ENCODE measurements at places on chromosomes 16 and 17.
A peak's percentile ranks its signal among the peaks of the same experiment; 100 is the strongest.

GRCh38 chr17:15501282-15501681 is 33.9 kb upstream of the CDRT4 start:
- no peak for DNase-seq

- DNase-seq: no peak
Observed at GRCh38 chr17:57488856-57489255, 232.5 kb downstream of the MSI2 start.

GRCh38 chr17:17922070-17922614 is 50.1 kb downstream of the TOM1L2 start:
- no peak for DNase-seq

GRCh38 chr16:53433509-53433908 is 762 bp upstream of the RBL2 start:
- no peak for DNase-seq

DNA sequence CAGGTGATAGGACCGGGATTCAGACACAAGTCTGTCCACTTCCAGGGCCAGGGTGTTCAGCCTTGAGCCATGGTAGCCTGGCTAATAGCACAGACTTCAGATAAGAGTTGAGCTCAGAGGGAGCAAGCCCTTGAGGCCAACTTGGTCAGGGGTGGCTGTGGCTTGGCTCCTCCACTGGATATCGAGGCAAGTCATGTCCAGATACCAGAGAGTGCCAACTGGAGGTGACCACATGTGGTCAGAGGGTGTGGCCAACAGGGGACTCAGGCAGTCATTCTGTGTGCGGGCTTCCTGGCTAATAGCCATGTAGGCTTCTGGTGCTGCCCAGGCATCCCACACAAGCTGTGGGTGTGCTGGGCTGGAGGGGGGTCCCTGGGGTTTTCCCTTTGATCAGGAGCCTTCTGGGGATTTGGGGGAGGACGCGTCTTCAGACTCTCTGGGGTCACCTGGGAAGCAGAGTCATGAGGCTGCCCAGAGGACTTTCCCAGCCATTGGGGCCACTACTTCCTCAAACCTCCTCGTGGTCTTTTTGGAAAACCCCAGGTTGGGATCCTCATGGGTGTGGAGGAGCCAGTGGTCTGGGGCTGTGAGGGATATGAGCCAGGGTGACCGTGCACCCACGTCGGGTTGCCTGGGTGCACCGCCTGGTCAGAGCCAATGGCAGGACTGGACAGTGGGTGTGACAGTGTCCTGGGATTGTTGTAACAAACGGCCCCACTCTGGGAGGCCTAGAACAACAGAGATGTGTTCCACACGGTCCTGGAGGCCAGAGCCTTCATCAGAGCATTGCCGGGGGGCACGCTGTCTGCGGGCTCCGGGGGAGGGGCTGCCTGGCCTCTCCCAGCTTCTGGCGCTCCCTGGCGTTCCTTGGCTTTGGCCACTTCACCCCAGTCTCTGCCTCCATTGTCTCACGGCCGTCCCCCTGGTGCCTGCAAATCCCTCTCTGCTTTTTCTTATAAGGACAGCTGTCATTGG is 25.0 kb downstream of the COX4I1 start:
- DNase-seq: no peak

DNA sequence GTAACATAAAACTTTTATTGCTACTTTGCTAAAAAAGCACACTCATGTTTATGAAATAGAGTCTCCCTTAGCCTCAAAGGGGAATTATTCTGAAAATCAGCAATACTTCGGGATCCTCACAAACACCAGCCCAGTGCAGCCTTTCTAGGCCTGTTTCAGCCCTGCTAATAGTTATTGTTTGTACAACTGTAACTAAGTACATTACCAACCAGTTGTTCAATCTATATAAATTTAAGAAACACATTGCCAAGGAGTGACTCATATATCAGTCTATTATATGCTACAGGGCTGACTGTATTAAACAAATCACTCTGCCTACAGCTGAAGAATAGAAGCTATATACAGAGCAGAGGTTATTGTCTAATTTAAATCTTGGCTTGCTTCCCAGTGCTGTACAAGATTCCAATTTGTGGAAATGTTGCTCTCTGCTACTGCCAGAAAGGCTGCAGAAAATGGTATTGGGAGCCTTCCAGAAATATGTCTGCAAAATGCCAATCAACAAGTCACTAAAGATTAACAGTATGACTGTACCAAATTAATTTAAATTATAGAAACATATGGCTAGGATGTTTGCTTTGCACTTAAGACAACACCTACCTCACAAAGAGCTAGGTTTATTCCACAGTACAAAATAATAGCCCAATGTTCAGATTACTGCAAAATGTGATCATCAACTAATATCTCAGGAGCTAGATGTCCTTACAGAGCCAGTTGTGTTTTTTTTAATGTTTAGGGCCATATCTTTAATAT is 49.7 kb downstream of the TOX3 start:
- no peak for DNase-seq

- DNase-seq: no peak
Observed at GRCh38 chr17:50816771-50817751, 18.3 kb upstream of the WFIKKN2 start.

DNA sequence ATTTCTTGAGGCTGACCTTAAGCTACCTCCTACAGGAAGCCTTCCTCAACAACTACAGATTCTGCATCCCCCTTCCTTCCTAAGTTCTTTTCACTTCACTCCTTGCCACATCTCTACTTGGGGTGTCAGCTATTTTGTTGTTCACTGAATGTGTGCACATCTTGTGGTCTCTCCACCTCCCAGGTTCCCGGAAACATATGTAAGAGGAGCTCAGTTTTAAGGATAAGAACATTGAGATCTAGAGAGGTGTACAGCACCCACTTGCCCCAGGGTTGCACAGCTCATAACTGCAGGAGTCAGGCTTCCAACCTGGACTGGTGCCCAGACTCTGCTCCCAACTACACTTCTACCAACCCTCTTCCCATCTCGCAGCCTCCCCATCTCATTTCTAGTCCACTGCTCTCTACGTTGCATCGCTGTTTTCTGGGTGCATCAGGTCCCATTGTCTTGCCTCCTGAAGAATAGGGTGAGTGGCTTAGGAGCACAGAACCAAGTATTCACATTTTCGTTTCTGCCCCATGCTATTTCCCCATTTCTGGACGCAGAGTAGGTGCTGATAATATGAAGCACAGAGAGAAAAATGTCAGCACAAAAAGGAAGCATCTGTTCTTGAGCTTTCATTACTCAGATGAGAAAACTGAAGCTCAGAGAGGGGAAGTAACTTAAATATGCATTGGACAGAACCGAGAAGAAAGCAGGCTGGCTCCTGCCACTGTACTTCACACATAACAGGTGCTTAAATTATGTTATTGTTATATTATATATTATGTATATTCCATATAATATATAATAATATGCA is 292.0 kb upstream of the CCL2 start:
- DNase-seq: no peak

DNA sequence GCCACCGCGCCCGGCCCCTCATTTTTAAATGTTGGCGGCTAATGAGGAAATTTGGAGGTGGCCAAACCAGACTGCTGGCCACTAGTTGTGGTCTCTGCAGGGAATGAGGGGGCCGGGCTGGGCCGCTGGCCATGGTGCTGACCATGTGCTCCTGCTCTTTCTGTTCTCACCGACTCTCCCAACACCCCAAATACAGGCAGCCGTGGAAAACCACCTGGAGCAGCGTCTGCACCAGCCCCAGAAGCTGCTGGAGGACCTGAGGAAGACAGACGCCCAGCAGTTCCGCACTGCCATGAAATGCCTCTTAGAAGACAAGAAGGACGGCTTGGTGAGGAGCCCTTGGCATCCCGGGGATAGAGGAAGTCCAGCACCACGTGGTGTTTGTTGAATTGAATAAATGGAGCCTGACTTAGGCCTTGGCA is 21.3 kb downstream of the OTOA start:
- DNase-seq: no peak

DNA sequence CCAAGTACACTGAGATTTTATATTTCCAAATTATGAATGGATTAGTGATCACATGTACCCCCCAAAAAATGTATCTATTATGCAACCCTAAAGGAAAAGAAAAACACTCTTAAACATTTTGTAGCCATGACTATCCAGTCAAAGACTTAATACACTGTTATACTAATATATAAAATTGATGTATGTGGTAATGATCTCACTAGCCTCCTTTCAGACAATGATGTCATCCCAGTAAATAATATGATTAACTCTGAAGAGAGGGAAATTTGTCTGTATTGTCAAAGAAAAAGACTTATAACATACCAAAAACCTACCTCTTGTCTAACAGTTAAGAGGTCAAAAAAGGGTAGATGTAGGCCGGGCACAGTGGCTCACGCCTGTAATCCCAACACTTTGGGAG is 80.7 kb downstream of the USP32 start:
- no peak for DNase-seq

GRCh38 chr17:34988644-34989043 is 8.3 kb downstream of the LIG3 start:
- DNase-seq: no peak

- DNase-seq: no peak
Observed at GRCh38 chr17:65811043-65811442, 249.6 kb upstream of the AXIN2 start.

DNA sequence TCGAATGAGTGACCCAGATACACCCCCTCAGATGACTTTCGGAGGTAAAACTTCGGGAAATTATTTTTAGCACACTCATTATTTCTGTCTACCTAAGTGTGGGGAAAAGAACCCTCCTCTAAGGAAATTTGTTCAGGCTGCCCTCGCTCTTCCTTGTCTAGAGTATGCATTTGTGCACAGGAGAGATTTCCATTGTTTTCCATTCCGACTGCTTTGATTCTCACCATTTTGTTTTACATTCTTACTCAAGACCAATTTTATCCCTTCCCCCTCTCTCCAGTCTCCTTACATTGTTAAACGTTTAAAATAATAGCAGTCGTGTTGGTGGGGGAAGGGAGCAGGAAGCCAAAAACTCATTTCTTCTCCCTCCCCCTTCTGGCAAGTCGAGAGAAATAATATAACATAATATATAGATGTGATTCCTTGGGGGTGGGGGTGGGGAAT is 1.5 kb upstream of the CHD3 start:
- DNase-seq: no peak

- no peak for DNase-seq
Observed at GRCh38 chr16:66516509-66516807, 33.5 kb downstream of the TK2 start.

DNA sequence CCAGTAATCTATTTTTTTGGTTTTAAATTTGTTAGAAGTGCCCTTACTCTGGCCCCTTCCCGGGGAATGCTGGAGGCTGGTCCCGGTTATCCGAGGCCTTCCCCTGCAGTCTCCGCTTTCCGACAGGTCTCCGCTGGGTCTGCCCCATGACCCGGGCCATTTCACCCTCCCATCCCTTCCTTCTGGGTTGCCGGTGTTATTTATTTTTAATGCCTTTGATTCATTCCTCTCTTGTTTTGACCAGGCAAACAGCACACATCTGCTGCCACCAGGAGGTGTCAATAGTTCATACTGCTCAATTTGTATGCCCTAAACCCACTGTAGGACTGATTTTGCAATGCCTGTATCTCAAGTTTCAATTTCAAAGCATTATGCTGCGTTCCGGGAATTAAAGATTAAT is 113.2 kb upstream of the IRX5 start:
- DNase-seq: no peak

DNA sequence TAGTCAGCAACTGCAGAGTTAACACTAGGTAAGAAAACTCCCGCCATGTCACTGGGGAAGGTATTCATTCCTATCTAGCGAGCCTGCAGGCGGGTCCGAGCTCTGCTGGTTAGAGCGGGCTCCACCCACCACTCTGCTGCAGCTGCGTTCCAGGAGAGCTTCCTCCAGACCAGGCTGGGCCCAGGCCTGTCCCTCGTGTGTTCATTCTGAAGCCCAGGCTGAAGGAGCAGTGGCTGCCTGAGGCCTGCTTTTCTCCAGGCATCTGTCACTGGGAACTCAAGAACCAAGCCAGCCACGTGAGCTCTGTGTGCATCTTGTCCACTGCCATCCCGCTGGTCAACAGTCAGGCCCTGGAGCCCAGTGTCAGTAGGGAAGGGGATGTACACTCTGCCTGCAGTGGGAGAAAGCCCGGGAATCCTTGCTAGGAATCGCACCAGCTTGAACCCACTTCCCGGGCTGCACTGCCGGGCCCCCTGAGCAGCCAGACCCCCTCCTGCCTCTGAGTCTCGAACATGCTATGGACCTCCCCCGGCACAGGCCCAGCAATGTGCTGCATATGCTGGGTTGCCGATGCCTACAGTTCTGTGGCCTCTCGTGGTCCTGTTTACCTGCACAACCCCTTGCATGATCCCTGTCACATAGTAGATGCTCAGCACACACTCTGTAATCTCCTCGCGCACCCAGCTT is 51.0 kb upstream of the ENPP7 start:
- no peak for DNase-seq

DNA sequence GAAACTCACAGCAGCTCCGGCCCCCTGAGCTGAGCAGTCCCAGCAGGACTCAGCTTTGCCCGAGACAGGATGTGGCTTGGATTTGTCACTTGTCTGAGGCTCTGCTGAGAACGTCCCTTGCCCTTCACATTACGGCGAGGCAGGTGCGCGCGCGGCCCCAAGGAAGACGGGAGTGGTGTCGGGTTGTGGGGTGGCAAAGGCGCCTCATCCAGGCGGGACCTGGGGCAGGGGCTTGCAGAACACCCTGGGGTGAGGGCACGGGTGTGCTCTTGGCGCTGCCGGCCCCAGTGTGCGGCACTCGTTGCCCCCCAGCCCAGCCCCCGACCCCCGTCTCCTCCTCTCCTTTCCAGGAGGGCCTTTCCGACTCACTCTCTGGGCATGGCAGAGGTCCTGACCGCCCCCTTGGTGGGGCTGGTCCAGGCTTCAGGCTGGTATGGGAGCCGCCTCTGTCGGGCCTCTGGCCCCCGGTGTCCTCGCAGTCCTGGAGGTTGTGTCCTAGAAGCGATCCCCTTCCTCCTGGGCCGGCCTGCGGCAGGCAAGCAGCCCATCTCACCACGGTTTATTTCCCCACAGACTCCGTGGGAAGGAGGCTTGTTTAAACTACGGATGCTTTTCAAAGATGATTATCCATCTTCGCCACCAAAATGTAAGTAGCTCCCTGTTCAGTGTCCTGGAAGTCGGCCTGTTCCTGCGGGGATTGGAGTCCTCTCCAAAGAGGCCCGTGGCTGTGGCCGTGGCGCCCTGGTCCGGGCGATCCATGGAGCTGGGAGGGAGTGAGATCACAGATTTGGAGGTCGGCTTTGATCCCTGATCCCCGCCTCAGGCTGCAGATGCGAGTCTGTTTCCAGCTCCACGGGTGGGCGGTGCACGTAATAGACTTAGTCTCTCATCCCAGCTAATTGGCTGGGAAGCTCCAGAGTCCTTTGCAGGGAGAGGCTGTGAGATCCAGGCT is 5.9 kb downstream of the UBE2I start:
- no peak for DNase-seq

- no peak for DNase-seq
Observed at GRCh38 chr17:6495450-6496115, 51.3 kb downstream of the PIMREG start.

GRCh38 chr16:78163772-78164670 is 64.6 kb downstream of the WWOX start:
- no peak for DNase-seq

- DNase-seq: no peak
Observed at GRCh38 chr17:1934901-1935300, 90.2 kb downstream of the RTN4RL1 start.

GRCh38 chr16:64626776-64627175 is 495.1 kb downstream of the CDH11 start:
- DNase-seq: no peak

GRCh38 chr17:35804658-35805192 is 4.6 kb upstream of the TAF15 start:
- peak; percentile 93 for DNase-seq

GRCh38 chr16:86059253-86060171 is 160.6 kb downstream of the IRF8 start:
- no peak for DNase-seq

All from foreskin fibroblast (primary cell).